HFFc6 (cell line): ENCODE measurements at places on chromosomes 6 and 20. TPM values are rescaled to one million over a fixed set of nuclear protein-coding genes. Genes with fewer than 3 reads are reported as not detected.
A peak's percentile ranks its signal among the peaks of the same experiment; 100 is the strongest.

Gene CUL7
- 37.2 to 50.3 TPM (median 42.0 TPM) in 3 replicates for total RNA-seq

DNA sequence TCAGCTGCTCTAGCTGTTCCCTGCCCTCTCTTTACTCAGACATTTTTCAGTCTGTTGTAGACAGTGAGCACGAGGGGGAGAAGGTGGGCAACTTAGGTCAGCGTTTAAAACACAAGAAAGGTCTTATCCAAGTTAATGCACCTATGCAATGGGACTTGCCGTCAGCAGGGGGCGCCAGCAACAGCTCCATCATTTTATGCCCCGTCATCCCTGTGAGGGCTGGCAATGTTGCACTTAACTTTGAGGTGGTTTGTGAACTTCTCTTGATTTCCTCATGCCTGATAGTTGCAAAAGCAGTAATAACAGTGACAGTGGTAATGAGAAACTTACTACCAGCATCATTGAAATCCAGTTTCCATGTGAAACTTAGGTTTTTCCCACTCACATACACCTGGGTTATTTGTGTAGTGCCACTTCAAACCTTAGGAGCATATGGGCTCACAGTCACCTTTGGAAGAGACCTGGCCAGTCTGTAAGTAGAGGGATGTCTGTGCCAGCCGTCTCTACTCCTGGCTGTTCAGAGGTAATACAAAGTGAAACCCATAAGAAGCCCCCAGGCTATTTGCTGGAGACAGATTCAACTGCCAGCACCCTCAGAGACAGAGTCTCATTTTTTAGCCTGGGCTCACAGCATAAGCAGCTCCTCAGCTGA, 44.9 kb upstream of the ID1 start:
- peaks cover 42% of the 10 kb centered on the region for H3K36me3 ChIP-seq
- peaks cover 56% of the 10 kb centered on the region for H3K4me1 ChIP-seq
- peak overlapping the region; percentile 92 for H3K27ac ChIP-seq
- peak overlapping the region; percentile 59 for H3K4me3 ChIP-seq
- DNase-seq, result peak; percentile 81

- H3K27ac ChIP-seq, result peak overlapping the region; percentile 75
- DNase-seq, result peak; percentile 71
- no peaks in the 10 kb centered on the region for H3K36me3 ChIP-seq
- H3K4me1 ChIP-seq, result peaks cover 61% of the 10 kb centered on the region
These were observed 46.7 kb upstream of the CARMIL1 start for GRCh38 chr6:25232479-25232878.

Gene MATN4
- total RNA-seq, result 0.08 TPM in 1 of 3 replicates, not detected in the others
